Mammary epithelial cell (primary cell): ENCODE measurements at places on chromosomes 16 and 17. TPM values are rescaled to one million over a fixed set of nuclear protein-coding genes. Genes with fewer than 3 reads are reported as not detected.

The C16orf95 gene
- total RNA-seq: 5.9 and 6.5 TPM in 2 replicates

The NEUROD2 gene
- total RNA-seq: not detected in 2 replicates

The CFAP97D1 gene
- total RNA-seq: not detected

The CCL3 gene
- total RNA-seq: not detected in 2 replicates

The CD300E gene
- not detected in 2 replicates for total RNA-seq

The MPO gene
- not detected in 2 replicates for total RNA-seq

The KRTAP2-3 gene
- 4.8 TPM for total RNA-seq

The WWP2 gene
- total RNA-seq: 32.8 TPM
